NCI-H1092 treated with DMSO at 0.1 percent for 48 hours (cell line): ENCODE measurements at places on chromosomes 12 and 14.
A peak's percentile ranks its signal among the peaks of the same experiment; 100 is the strongest.

GRCh38 chr14:52891800-52892199 lies 59.0 kb downstream of the FERMT2 start:
- DNase-seq, result no peak

- DNase-seq, result no peak
Measured at GRCh38 chr14:76760331-76761135, 735 bp upstream of the VASH1 start.

DNA sequence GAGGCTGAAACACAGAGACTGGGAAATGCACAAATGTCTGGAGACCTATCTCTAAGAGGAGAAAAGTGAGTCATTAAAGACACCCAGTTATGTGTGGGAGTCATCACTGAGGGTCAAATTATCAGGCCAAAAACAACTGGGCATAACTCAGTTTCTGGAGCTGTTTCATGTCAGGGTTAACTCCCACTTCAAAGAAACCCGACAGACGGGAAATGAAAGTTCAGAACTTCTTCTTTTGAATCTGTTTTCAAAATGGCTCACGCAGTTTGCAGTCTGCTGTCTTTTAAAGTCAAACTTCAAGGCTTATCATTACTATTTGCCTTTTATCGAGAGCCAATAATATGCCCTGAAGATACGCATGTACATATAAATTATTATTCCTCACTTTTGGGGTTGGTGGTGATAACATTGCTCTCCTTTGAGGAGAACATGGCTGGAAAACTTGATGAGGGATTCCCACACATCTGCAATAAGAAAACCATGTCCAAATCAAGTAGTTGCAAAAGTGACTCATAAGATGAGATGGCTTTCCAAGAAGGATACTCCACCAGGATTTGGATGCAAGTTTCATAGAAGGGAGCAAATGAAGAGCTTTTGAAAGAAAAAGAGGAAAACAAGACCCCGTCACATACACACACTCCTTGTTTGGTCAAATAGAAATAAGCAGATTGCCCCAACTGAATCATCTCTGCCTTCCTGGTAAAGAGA lies 341.4 kb downstream of the ADAMTS20 start:
- no peak for DNase-seq

DNA sequence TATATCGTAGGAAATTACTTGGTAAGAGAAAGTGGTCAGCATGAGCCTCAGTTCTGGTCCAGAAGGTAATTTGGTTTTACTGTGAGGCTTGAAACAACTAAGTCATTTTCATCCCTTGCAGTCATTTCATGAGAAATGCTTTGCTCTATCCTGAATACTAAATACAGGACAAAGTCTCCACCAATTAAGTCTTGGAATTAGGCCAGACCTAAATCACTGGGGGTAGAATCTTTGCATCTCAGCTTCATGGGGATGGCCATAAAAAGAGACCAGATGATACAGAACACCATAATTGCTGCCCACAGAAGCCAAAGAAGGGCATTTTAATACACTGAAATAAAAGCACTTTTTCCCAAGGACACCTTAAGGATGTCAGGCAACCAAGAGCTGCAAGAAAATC lies 277.9 kb upstream of the DCN start:
- no peak for DNase-seq

DNA sequence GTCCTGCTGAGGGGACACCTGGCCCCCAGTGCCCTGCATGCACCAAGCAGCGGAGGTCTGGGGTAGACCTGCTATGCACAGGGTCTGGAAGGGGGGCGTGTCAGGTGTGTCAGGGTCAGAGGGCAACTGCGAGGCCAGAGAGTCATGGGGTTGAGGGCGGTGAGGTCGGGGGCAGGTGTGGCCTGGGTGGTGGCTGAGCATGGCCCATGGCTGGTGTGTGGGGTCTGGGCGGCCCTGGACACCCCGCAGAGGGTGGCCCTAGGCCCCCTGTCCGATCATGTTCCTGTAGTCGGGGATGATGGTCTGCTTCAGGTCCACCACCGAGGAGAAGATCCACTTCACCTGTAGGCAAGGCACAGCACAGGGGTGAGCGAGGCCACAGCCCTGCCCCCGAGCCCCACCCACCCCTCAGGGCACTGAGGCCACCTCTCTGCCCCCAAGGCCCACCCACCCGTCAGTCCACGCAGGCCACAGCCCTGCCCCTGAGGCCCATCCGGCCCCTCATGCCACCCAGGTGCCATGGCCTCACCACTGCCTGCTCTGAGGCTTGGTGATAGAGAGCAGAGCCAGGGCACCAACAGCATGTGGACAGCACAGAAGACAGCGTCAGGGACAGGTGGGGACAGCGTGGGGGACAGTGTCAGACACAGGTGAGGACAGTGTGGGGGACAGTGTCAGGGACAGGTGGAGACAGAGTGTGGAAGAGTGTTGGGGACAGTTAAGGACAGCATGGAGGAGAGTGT lies 211.3 kb downstream of the TMEM121 start:
- no peak for DNase-seq

DNA sequence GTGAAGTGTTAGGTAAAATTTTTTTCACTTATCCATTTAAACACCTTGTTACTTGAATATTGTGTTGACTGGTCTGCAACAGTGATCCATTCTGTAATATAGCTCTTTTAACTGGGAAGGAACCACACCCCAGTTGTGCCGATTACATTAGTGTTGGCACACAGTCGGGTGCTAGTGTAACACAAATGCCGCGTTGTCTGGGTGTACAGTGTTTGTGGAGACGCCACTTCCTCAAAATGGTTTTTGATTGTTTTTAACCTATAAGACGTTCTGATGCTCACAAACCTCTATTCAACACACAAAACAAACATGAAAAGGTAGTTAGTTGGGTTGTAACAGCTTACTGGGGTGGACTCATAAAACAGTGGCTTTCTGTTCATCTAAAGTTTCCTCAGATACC lies 48.0 kb upstream of the TRAF3 start:
- DNase-seq, result no peak

GRCh38 chr12:101891462-101891971 lies 14.1 kb downstream of the DRAM1 start:
- no peak for DNase-seq

- no peak for DNase-seq
Measured at GRCh38 chr12:93943780-93944179, 204.6 kb upstream of the PLXNC1 start.

- DNase-seq, result no peak
Measured at GRCh38 chr12:79183003-79183402, 318.4 kb downstream of the SYT1 start.

DNA sequence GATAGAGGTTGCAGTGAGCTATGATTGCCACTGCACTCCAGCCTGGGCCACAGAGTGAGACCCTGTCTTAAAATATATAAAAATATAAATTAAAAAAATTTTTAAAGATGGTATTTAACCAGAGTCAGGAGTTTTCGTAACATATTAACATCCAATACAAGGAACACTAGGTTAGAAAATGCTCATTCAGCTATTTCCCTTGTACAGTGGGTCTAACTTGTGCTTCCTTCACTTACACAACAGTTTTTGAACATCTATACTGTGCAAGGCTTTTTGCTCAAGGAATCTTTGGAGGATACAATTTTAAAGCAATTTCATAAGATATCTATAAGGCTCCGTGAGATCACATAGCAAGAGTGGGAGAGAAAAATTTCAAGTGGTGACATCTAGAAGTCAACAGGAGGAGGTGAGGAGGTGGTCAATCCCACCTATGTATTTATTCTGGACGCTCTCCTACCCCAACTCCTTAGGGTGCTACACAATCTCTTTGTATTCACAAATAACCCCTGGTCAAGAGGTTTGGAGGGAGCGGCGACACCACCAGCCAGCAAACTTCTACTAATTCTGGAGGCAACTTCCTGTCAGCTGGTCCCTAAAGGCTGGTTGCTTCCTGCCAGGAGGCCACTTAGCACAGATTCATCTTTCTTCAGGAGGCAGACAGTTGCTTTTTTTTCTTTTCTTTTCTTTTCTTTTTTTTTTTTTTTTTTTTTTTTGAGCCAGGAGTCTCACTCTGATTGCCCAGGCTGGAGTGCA lies 22.2 kb downstream of the DUSP16 start:
- DNase-seq, result no peak

GRCh38 chr12:84416626-84417025 lies 496.0 kb downstream of the SLC6A15 start:
- no peak for DNase-seq

DNA sequence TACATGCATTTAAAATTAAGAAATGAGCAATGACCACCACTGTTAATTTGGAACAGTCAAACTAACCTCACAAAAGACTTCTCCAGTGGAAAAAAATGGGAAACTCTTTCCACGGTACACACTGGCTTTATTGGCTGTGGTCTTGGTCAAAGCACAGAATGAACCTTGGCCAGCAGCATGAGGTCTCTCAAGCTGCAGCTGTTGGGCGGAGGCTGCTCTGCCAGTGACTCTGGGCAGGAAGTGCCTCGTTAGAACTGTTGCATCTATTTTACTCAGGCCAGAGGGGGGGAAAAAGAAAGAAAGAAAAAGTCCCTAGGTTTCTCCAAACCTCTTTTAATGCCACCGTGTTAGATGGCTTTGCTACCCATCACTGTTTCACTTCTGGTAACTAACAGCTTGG lies 279.8 kb upstream of the DIO2 start:
- no peak for DNase-seq

DNA sequence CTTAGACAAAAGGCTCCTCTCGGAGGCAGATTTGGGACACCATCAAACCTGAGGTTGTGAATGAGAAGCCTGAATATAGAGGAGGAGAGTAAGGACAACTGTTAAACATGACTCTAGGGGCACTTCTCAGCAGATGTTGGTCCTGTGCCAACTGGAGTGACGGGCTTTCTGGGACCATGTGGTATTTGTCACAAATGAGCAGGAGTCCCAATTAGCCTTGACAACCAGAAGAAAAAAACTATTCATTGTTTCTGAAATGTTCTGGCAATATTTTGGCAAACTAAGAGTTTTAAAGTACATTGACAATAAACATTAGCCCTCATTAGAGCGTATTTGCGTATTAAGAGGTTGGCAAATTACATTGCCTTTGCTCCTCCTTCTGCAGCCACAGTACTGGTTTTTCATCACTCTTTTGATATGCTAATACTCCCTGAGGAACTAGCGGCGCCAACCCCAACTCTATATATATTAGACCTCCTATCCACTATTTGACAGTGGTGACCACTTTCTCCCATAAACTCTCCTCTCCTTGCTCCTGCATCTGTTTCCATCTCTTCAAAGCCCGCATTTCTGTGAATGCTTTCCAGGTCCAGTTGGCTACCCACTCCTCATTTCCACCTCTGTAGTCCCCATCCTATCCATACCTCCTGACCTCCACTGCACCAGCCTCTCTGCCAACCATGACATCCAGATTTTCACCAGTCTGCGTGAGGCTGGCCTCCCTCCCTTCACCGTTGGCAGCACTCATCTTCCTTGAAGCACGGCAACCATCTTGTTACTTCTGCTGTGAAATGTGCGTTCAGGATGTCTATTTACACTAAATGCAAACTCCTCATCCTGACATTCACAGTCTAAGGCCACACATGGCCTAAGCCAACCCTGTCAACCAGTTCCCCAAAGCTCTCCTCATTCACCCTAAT lies 100.7 kb downstream of the ZFC3H1 start:
- DNase-seq, result peak; percentile 10

GRCh38 chr12:49041881-49042484 lies 18.6 kb downstream of the KMT2D start:
- DNase-seq, result no peak

- no peak for DNase-seq
Measured at GRCh38 chr14:76495983-76496382, 120.0 kb downstream of the ESRRB start.

DNA sequence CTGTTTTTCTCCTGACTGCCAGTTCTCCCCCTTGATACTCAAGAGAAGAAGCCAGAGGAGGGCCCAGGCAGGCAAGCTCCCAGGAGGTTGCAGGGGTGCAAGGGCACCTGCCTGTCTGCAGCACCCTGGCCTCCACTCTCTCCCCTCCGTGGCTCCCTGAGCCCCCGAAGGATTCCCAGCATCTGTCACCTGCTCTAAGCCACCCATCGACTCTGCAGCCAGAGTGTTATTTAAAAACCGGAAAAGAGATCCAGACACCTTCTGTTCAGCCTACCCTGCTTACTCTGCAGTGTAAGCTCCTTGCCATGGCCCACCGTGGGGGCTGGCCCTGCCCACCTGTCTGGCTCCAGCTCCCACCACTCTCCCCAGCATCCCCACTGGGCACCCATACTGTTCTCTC lies 121.4 kb downstream of the KSR2 start:
- no peak for DNase-seq

GRCh38 chr12:63874897-63875480 lies 30.5 kb downstream of the SRGAP1 start:
- no peak for DNase-seq
